ENCODE measurements at places on chromosomes 16 and 17. TPM values are rescaled to one million over a fixed set of nuclear protein-coding genes. Genes with fewer than 3 reads are reported as not detected.

The CBX2 gene
- 4.1 TPM for total RNA-seq

The HAP1 gene
- total RNA-seq: 7.3 TPM

The ALDH3A1 gene
- 0.39 TPM for total RNA-seq

The TBC1D3C gene
- not detected for total RNA-seq

The DBNDD1 gene
- total RNA-seq: 6.0 TPM

The RNF227 gene
- total RNA-seq: 3.8 TPM

The LLGL2 gene
- total RNA-seq: 9.9 TPM

The TBX2 gene
- 4.0 TPM for total RNA-seq

DNA sequence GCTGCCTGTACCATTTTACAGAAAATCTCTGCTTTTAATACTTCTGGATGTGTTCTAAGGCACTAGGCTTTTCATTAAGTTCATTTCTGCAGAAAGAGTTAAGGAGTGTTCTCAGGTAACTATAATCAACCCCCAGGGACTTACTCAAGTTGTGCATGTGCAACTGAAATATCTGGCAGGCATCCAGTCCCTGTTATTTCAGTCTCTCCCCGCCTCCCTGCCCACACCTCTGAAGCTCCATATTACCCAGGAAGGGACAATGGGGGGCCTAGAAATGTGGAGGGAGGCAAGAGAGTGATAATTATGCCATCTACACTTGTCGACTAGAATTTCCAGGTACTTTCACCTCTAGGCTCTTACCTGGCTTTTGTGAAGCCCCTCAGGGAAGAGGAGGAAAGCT lies 432.2 kb downstream of the MAF start:
- DNase-seq: no peak

GRCh38 chr17:36727577-36727976 lies 126.2 kb downstream of the MRM1 start:
- DNase-seq: no peak

- no peak for DNase-seq
Measured at GRCh38 chr17:61306003-61306402, 93.6 kb upstream of the TBX2 start.

DNA sequence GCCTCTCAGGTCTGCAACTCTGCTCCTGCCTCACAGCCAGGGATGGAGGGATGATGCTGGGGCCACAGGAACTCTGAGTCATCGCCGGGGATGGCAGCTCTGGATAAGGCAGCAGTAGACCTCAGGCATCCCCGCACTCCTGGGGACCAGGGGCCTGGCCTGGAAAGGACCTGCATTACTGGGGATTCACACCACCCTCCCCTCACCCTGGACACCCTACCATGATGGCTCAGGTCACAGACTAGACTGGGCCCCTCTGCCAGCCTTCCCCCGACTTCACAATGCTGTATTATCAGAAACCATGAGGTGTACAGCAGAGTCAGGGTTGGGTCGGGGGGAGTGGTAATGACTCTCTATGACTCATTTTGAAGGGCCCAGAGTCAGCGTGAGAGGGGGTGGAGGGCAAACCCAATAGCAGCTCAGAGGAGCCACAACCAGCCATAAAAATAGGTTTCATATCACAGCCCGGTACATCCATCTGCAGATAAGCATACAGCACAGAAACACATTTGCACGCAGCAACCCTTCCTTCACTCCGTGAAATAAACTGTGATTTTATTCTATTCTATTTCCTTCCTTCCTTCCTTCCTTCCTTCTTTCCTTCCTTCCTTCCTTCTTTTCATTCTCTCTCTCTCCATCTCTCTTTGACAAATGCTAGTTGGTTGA lies 28.8 kb downstream of the DYNLRB2 start:
- no peak for DNase-seq

DNA sequence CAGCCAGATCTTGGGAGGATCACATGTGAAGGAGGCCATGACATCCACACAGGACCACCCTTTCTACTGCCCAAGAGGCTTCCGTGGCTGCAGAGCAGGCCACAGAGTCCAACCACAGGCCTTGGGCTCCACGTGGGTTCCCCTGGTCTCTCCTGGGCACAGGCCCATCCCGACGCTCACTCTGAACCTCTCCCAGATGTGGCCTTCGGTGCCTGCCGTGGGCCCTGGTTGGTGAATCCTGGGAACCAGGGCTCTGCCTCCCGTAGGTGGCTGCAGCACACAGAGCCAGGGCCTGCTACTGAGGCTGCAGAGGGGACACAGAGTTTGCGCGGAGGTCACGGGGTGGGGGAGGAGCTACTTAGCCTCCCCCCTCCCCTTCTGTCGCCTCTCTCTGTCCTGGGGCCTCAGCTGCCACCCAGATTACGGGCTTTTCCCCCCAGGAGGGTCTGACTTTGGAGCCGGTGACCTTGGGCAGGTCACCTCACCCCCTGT lies 55.3 kb downstream of the ZFPM1 start:
- no peak for DNase-seq

DNA sequence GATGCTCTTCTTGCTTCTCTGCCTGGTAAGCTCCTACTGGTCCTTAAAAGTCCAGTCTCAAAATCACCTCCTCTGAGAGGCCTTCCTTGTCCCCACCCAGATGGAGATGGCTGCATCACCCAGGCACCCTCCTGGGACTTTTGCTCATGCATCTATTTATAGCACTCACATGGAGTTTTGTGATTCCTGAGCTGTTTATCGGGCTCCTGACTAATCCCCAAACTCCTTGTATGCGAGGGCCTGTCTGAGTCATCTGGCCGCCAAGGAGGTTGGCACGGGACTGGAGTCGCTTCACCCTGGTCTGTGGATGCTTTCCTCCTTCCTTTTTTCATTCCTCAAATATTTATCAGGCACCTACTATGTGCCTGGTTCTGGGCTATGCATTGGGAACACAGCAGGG lies 2.3 kb upstream of the MAP2K3 start:
- DNase-seq: no peak

DNA sequence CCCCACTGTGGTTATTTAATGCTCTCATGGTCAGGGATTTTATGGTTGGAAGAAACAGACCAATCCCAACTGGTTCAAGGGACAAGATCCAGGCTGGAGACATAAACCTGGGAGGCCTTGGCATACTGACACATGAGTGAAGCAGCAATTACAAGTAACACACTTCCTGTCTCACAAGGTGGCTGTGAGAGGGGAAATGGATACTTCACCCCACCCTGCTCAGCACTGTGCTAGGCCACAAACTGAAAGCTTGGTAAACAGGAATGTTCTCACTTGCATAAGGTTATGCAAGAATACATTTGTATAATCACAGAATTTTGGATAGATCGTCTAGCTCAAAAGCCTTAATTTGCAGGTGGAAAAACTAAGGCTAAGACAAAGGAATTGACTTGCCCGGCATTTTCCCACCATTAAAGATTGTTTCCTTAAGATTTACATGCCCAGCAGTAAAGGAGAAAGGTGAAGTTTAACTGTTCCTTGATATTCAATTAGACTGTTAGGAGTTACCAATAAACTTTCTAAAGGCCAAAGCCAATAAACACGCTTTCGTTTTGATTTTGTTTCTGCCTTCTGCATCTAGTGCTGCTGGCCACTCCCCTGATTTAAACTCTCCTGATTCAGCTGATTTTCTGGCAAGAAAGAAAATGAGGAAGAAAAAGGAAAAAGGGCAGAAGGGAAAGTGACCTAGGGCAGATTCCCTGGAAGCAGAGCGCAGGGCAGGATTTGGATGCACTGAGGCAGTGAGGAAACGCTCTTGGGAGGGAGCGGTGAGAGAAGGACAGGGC lies 215.6 kb upstream of the CDH5 start:
- DNase-seq: no peak

- no peak for DNase-seq
Measured at GRCh38 chr17:1170739-1171138, 9.0 kb downstream of the ABR start.

- no peak for DNase-seq
Measured at GRCh38 chr16:17515421-17516210, 44.9 kb upstream of the XYLT1 start.

- DNase-seq: no peak
Measured at GRCh38 chr17:67686241-67686640, 31.5 kb upstream of the NOL11 start.

DNA sequence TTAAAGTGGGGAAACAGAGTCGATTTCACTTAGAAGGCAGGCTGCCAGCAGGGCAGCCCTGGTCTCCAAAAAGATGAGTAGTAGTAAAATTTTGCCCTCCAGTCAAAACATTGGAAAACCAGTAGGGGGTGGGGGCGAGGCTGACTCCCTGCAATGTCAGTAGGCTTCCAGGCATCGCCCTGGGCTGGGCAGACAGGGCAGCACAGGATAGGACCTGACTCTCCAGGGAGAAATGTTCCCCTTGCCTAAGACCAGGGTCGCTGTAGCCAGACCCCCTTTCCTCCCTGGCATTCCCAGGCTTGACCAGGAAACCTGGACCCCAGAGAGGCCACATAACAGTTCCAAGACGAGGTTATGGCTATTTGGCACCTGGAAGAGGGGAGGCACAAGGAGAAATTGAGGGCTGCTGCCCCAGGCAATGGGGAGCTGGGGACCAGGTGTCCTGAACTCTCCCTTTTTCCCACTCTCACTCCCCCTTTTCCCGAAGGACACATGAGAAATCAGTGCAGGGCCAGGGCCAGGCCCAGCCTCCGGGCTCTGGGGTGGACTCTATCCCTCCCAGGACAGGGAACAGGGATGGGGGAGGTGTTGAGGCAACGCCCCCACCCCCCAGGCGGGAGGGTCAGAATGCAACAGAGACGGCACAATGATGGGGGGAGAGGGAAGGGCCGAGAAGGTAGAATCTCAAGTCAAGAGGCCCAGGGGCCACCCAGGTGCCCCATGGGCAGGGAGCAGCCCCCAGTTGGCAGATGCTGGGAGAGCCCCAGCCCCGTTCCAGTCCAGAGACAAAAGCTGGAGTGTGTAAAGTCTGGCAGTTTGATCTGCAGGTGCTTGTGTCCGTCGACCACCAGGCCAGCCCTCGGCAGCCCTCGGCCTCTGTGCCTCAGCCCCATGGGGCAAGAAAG lies 4.5 kb upstream of the SAMD14 start:
- no peak for DNase-seq

GRCh38 chr16:83878838-83879237 lies 20.1 kb upstream of the MLYCD start:
- DNase-seq: no peak

- no peak for DNase-seq
Measured at GRCh38 chr16:82031116-82032084, 3.7 kb upstream of the HSD17B2 start.

GRCh38 chr16:16147316-16147999 lies 75.8 kb downstream of the ABCC6 start:
- peak; percentile 9 for DNase-seq

DNA sequence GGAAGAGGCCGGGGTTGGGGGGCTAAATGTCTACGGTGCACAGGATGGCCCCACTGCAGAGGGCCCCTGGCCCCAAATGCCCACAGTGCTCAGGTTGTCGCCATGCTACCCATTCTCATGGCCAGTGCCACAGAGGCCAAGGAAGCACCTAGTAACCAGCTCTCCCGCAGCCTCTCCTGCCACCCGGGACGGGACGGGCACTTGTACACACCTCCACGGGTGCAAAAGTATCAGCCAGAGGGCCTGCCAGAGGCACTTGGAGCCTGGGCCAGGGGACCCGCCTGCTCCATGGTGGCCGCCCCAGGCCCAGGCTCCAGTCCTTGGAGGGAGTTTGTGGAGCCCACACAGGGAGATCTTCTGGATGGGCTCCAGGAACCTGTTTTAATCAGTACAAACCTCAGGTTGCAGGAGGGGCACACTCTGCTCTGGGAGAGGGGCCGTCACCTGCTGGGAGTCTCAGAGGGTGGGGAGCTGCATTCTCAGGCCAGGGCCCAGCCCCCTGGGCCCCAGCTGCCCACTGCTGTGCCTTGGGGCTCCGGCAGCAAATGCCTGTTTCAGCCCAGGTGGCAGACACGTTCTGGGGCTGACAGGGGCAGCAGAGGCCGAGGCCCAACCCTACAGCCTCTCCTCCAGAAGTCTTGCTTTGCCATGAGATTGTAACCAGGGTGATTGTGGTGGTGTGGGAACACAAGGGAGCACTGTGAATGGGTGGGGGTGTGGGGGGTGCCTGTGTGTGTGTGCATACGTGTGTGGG lies 7.9 kb downstream of the TPSD1 start:
- no peak for DNase-seq

GRCh38 chr17:4199818-4200402 lies 56.9 kb downstream of the CYB5D2 start:
- no peak for DNase-seq

DNA sequence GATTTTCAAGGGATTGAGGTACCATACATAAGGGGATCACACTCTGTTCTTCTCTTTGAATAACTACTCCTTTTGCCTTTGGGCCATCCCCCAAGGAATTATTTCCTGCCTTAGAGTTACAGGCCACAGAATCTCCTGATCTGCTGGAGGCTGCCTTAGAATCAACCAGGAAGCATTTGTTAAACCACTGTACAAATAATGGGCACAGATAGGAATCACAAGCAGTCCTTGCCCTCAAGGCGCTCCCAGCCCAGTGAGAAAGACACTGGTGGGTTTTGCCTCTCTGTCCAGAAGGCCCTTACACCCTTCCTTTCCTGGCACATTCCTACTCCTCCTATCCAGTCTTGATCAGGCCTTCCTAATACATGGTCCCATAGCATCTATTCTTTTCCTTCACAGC lies 45.9 kb downstream of the MRTFB start:
- no peak for DNase-seq

- no peak for DNase-seq
Measured at GRCh38 chr17:28983286-28984230, 22.3 kb downstream of the SEZ6 start.

DNA sequence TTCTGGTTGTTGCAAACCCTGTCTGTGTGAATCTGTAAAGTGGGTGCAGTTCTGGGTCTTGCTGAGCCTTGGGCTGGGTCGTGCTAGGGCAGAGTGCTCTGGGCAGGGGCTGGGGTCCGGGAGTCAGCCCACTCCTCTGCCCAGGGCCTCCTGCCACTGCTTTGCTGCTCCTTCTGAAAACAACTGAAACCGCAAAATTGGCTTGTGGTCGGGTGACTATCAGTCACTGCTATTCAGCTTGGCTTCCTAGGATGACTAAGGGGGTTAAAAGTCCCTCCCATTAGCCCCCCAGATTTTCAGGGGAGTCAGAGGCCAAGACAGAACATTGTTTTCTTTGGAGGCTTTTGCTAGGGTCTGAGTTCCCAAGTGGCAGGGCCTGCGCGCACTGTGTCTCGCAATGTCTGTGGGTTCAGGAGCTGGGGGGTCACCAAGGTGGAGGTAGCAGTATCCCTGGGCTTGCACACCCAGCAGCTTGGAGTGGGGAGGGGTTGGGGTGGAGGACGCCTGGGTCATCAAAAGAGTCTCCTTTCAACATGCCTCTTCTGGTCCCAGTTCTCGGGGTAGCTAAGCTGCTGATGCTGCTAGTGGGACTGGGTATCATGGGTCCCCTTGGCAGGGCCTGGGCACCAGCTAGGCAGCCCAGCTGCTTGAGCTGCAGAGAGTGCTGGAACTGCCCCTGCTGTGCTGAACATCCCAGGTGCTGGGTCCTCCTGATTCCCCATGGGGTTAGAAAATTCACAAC lies 13.5 kb upstream of the TBX21 start:
- no peak for DNase-seq

- no peak for DNase-seq
Measured at GRCh38 chr17:3848229-3848835, 2.3 kb upstream of the NCBP3 start.

- no peak for DNase-seq
Measured at GRCh38 chr17:63629627-63630026, 7.4 kb downstream of the MAP3K3 start.
